ENCODE measurements at places on chromosomes 3 and 15.

DNA sequence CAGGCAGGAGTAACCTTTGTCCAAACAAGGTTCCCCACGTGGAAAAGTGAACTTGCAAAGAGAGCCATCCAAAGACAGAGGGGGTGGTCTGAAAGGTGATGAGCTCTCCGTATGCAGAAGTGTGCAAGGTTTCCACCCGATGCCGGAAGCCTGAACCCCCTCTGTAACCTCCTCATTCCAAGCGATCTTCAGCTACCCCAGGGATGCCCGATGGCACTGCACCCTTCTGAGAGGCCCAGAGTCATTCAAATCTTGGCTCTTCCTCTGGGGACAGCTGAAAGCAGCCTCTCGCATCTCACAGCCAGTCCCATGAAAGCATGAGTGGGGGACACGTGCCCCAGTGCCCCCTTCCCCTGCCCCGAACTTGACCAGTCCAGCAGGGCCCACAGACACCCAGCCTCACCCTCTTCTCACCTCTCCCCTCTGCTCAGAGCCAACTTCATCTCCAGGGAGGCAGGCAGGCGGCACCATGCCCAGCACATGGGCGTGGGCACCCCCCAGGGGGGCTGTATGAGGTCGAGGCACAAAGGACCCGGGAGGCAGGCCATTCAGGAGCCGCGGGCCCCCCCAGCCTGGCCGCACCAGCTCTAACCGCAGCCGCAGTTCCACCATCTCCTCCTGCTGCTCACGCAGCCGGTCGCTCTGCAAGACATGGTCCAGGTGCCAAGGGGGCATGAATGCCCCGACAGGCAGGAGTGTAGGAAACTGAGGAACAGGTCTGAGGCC lies 8.7 kb downstream of the KIF7 start:
- DNase-seq, result no peak

- DNase-seq, result no peak
These were observed 171.6 kb upstream of the NR2F2 start for GRCh38 chr15:96158938-96159337.

- DNase-seq, result no peak
These were observed 1.5 kb downstream of the LRRK1 start for GRCh38 chr15:100920516-100921135.

- DNase-seq, result no peak
These were observed 250.7 kb downstream of the LPP start for GRCh38 chr3:188404701-188405100.

- DNase-seq, result no peak
These were observed 20.8 kb downstream of the LYSMD4 start for GRCh38 chr15:99712415-99712814.

DNA sequence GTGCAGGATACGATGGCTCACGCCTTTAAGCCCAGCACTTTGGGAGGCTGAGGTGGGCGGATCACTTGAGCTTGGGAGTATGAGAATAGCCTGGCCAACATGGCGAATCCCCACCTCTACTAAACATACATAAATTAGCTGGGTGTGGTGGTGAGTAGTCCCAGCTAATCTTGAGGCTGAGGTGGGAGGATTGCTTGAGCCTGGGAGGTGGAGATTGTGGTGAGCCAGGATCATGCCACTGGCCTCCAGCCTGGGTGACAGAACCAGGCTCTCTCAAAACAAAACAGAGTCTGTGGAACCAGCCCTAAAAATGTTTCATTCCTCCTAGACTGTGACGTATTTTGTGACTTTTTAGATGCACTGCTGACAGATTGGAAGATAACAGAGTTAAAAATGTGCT lies 34.3 kb upstream of the RAD51 start:
- no peak for DNase-seq

GRCh38 chr3:126212620-126213378 lies 32.4 kb upstream of the ALDH1L1 start:
- no peak for DNase-seq

- no peak for DNase-seq
These were observed 1.1 kb upstream of the GPR62 start for GRCh38 chr3:51954105-51954504.

DNA sequence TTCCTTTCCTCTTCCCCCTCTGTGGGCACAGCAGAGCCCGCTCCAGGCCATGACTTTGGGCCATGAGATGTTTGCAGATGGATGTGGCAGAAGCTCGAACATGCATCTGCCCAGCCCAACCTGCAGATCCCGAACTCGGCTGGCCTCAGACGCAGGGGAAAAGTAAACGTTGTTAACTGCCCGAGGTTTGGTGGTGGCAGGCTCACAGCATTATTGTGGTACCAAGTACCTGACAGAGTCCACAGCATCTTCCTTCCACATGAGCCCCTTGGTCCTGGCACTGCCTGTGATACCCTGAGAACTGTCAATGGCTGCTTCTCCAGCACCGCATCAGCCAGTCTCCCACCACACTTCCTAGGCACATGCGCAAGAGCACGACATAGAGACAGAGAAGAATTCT lies 424.3 kb downstream of the OCA2 start:
- DNase-seq, result no peak

DNA sequence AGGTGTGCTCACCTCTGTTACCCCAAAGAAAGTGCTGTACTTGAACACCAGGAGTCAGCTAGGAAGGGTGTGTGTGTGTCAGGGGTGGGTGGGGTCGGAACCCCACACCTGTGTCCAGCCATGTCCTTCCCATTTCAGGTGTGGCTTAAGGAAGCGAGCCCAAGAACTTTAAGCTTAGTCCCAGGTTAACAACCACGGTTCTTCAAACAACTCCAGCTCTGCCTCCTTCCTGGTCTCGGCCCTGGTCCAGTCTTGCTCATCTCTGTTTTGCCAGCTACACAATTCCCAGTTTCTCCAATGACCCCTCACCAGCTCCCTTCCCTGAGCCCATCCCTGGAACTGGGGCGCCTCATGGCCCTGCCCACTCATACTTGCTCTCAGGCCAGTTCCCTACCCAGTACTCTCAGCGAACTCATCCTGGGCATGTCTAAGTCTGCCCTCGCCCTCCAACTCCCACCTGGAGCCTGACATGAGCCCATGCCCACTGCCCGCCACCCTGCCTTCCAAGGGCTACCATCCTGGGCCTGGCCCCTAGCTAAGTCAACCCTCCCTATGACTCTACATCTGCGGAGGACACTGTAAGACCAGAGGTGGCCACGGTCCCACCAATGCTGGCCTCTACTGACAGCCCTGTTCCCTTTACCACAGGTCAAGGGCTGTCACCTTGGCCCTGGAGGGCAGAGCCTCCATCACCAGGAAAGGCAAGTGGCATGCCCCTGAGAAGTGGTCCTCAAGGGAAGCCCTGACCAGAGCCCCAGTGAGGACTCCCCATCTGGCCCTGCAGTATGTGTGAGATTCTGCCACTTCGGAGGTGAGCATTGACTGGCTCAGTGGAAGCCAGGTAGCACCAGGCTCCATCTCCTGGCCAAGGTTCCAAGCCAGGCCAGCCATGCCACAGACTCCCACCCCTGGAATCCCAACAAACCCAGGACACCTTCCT lies 9.2 kb downstream of the POC1A start:
- no peak for DNase-seq

- no peak for DNase-seq
These were observed 16.7 kb upstream of the CRTC3 start for GRCh38 chr15:90512981-90513380.

DNA sequence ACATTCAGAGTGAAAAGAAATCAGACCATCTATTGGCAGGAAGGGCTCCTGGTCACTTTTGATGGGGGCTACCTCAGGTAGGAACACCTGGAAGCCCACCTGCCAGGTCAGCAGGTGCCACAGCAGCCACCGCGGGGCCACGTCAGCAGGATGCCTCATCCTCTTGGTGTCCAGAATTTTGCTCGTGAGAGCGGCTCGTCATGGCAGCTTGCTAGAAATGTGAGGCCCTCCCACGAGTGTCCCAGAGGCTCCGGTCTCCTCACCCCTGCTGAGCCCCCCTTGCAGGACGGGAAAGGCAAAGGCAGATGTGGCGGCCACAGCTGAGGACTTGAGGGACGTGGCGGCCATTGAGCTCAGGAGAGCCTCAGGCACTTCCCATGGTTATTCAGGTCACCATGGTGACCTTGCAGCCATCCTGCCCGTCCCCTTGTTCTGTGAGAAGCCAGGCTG lies 129.4 kb downstream of the LRRK1 start:
- no peak for DNase-seq

DNA sequence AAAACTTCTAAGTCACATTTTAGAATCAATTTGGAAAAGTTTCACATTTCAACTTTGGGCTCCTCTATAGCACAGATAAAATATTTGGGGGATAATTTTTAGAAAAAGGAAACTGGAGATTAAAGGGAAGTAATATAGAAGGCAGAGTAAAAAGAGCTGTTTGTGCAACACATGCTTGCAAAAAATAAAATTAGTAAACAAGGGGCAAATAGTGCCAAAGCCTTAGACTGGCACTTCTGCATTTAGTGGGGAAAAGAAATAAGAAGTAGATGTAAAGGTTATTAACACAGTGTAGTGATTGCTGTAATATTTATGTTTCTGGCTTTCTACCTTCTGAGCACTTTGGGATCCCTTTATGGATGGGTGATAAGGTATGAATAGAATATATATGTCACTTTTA lies 246.6 kb downstream of the CBLB start:
- DNase-seq, result no peak

- DNase-seq, result no peak
These were observed 60.2 kb downstream of the FBLN2 start for GRCh38 chr3:13608969-13609725.

GRCh38 chr3:43958973-43959372 lies 268.2 kb downstream of the ABHD5 start:
- DNase-seq, result no peak

DNA sequence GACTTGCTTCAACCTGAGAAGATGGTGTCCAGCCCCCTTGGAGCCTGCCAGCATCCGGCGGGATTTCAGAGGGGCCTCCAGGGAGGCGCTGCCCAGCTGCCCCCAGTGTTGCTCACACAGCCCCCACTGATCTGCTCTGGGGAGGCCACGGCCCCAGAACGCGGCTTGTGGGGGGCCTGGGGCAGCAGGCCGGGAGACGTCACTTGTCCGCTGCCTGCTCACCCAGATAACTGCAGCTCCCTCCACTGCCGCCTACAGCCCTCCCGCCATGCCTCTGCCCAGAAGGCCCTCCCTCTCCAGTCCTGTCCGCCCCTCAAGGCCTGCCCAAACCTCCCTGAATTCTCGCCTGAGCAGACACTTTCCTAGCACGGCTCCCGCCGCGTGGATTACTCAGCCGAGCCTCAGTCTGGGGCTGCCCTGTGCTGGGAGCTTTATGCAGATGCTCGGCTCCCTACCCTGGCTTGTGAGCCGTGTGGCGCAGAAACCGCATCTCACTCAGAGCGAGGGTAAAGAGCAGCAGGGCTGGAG lies 17.2 kb upstream of the ADIPOQ start:
- no peak for DNase-seq

DNA sequence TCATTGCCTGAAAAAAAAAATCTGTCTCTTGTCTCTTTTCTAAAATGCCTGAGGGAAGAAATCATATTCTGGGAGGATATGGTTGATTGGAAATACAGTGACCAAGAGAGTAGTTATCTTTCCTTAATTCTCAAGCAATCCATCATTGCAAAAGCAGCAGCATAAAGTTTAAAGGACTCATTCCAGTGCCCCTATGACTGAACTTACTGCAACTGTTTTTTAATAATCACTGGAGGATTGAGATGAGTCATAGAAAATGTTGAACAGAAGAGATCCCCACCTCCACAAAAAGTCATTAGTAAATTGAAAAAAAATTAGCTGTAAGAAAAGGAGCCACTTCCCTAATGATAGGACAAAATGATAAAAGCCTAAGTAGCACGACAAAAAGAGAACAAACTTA lies 121.5 kb downstream of the SLC9A9 start:
- DNase-seq, result no peak

DNA sequence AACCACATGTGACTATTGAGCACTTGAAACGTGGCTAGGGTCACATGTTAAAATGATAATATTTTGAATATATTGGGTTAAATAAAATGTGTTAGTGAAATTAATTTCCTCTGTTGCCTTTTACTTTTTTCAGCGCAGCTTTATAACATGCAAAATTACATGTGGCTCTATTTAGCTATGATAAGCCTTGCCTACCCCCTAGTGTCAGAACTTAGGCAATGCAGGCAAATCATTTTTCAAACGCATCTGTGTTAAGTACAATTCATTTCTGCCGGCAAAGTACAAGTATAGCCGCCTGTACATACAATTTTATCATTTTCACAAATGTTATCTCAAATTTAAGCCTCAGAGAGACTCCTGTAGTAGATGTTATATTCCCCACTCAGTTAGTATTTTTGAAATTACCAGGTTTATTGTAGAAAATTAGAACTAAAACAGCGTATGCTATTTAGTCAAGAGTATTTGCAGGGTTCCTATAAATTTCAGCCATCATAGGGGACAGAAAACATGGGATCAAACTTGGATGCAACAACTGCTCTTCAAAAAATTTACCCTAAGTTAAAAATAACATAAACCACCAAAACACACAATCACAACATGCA lies 56.1 kb downstream of the TAFA4 start:
- DNase-seq, result no peak

DNA sequence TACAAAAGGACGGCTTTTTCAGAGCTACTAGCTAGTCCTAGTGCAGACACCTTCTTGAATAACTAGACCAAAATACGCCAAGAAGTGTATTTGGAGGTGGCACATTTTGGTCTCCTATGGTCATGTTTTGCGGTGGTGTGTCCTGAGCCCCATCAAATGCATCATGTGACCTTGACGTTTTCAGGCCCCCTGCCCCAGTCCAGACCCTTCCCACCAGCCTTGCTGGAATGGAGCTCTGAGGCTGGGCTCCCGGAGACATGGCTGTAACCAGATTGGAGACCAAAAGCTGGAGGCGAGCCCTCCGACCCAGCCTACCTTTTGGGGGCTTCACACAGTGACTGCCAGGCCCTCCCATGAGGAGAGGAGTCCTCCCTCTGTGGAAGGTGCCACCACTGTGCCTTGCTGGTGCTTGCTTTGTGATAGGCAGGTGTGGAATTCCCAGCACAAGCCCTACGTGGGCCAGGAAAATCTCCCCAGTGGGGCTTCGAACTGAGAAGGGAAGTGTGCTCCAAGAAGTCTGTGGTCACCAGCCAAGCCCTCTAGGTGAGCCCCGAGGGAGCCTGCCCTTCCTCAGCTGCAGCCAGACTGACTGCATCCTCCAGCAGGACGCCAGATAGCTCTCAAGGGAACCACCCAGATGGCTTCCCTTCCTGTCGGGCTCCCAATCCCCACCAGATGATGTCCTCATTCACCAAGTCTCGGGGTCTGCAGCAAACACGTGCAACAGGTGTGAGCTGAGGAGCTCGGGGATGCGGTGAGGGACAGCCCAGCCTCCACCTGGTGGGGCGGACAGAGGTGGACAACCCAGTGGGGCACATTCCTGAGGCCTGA lies 126.2 kb downstream of the ASB7 start:
- DNase-seq, result no peak
